Activated T-helper 9 cell treated with anti-CD3 and anti-CD28 coated beads, Interleukin-2, amount 50 U/mL, for 16 hours (primary cell): ENCODE measurements at places on chromosomes 16 and 17.

GRCh38 chr17:76063875-76064546, 8.3 kb downstream of the SRP68 start:
- peak; percentile 45 for DNase-seq

DNA sequence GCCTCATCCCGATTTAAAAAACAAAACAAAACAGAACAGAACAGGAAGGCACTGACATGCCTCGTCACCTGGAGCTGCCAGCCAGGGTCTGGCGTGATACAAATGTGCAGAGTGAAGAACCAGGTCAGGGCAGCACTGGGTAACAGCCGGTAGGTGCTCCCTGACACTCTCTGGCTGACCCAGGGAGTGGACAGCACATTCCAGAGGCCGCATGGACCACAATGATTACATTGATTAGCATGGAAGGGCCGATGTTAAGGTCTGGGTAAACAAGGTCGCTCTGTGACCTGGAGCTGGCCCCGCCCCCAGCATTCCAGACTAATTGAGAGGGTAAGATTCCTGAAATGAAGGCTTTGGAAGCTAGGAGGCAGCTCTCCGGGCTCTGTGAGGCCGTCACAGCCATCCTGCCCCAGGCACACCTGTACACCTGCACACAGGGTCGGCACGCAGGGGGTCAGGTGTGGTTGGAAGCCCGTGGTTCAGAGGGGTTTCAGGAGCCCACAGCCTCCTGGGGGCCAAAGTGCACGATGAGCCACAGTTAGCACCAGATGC, 21.4 kb downstream of the PIEZO1 start:
- no peak for DNase-seq

DNA sequence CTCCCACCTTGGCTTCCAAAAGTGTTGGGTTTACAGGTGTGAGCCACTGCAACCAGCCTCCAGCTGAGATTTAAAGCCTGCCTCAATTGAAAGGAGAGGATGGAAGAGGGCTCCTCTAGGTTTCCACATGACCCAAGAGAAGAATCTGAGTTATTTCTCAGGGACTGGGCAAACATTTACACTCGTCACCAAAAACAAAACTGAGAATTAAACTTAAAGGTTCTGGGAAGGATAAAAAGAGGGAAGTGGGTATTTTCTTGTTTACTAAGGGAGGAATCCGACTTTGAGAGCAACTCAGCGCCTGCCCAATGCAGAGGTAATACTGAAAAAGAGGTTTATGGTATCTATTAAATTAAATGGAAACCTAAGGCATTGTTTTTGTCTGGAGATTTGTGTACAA, 13.3 kb downstream of the HOXB1 start:
- DNase-seq = no peak

- peak; percentile 76 for DNase-seq
Measured at GRCh38 chr17:7356072-7356549, 1.2 kb downstream of the TMEM95 start.

DNA sequence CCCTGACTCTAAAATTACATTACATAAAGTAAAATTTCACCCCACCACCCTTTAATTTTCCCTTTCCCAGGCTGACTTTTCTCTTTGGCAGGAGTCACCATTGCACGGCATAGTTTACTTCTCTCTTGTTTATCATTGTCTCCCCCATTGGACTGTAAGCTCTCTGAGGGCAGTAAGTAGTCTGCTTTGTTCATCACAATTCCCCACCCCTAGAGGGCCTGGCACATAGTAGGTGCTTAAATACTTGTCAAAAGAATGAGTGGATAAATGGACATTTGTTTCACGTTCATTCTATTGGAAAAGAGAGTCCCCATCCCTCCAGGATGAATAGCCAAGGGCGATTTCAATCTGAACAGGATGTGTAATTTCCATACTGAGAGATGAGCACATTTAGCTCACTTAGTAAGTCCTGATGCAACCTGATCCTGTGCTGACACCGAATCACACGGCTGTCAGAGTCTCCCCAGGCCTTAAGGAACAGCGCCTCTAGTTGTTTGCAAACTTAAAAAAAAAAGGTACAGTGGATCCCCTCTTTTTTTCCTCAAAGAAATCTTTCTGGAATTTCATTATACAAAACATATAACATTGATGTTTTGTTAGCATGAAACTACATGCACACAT, 54.0 kb downstream of the AKAP1 start:
- DNase-seq = no peak
